ENCODE measurements at places on chromosomes 1 and 21.

DNA sequence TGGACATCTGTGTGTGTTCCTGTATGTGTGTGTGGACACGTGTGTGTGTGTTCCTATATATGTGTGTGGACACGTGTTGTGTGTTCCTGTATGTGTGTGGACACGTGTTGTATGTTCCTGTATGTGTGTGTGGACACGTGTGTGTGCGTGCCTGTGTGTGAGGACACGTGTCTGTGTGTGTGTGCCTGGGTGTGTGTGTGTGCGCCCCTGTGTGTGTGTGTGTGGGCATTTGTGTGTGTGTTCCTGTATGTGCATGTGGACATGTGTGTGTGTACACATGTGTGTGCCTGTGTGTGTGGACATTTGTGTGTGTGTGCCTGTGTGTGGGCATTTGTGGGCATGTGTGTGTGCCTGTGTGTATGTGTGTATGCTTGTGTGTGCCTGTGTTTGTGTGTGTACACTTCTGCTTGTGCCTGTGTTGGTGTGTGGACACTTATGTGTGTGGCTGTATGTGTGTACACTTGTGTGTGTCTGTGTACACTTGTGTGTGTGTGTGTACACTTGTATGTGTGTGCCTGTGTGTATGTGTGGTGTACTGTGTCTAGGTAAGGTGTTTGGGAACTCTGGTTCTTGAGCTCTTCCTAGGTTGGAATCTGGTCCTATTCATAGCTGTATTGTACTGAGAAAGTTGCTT lies 3.7 kb upstream of the IGSF21 start:
- DNase-seq: no peak

GRCh38 chr1:107649023-107649422 lies 316.0 kb downstream of the VAV3 start:
- DNase-seq: no peak

GRCh38 chr21:44487831-44488230 lies 32.5 kb downstream of the LRRC3 start:
- DNase-seq: no peak

DNA sequence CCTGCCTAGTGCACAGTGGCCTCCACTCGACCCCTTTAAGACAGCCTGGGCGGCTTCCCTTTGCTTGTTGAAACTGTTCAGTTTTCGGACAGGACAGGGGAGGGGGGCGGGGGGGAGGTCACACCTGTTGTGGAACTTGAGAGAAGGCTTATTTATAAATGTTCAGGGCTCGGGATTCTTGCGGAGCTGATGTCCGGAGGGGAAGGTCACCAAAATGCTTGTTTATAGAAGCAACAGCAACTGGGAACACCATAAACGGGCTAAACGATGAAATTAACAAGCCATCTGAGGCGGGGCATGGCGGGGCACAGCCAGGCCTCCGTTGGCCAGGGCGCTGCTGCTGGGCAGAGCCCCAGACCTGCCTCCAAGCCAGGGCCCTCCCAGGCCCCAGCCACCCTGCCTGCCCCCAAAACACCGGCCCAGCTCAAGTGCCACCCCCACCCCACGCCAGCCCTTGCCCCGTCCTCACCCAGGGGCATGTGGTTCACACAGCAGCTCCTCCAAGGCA lies 59.8 kb upstream of the CASZ1 start:
- DNase-seq: no peak

GRCh38 chr1:119347858-119348257 lies 20.7 kb upstream of the HAO2 start:
- DNase-seq: no peak

Measured in NCI-H187 (cell line).